ENCODE measurements at places on chromosomes 16 and 17.

DNA sequence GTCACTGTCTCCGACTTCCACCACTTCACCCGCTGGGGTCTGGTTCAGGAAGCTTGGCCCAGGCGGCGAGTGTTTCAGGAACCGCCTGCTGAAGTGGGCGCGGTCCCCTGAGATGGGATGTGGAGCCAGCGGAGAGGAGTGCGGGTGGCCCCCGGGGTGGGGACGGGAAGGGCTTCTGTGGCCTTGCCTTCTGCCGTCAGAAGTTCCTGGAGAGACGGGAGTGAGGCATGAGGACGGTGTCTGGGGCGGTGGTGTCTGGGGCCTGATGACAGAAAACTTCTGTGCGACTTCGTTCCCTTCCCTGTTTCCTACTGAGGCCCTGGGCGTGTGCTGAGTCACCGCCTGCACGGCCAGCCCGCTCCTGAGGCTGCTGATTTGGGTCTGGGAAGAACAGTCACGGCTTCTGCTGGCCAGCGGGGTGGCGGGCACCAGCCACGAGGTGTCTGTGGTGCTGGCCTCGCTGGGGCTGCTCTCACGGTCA lies 12.3 kb upstream of the NLRC3 start:
- DNase-seq, result no peak

- no peak for DNase-seq
Observed at GRCh38 chr16:4092547-4093265, 23.5 kb downstream of the ADCY9 start.

- no peak for DNase-seq
Observed at GRCh38 chr17:30132615-30133014, 16.0 kb downstream of the NSRP1 start.

GRCh38 chr16:11025120-11025531 lies 80.8 kb downstream of the CLEC16A start:
- no peak for DNase-seq

GRCh38 chr17:11668618-11669017 lies 70.3 kb downstream of the DNAH9 start:
- no peak for DNase-seq

DNA sequence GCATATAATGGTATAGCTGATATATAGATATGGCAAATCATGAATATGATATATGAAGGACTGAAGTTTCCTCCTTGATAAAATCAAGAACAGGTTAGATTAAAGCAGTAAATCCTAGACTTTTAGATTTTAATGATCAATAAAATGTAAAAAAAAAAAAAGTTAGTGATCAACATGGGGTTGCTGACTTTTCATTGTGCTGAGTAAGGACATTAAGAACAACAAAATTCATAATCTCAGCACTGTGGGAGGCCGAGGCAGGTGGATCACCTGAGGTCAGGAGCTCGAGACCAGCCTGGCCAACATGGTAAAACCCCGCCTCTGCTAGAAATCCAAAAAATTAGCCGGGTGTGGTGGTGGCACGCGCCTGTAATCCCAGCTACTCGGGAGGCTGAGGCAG lies 10.4 kb upstream of the CHD3 start:
- no peak for DNase-seq

- DNase-seq, result no peak
Observed at GRCh38 chr17:10716218-10716617, 13.6 kb downstream of the TMEM220 start.

DNA sequence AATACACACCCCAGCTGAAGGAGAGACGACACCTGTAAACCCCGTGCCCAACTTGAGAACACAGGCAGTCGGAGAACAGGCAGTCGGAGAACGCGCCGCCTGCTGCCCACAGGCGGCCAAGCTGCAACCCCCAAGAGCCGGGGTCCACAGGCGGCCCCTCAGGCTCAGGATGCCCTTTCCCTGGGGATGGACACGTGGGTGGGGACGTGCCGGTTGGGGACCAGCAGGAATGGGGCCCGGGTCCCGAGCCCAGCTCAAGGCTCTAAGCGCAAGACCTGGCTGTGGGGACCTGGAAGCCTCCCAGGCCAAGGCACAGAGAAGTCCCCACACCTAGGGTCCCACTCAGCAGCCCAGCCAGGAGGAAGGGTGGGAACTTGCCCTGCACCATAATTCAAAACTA lies 79.5 kb upstream of the GNG13 start:
- DNase-seq, result no peak

GRCh38 chr17:55437159-55437605 lies 15.5 kb upstream of the MMD start:
- DNase-seq, result no peak

- peak; percentile 73 for DNase-seq
Observed at GRCh38 chr16:87060034-87060986, 256.9 kb downstream of the C16orf95 start.

- DNase-seq, result peak; percentile 11
Observed at GRCh38 chr16:74034862-74035261, 261.8 kb upstream of the PSMD7 start.

DNA sequence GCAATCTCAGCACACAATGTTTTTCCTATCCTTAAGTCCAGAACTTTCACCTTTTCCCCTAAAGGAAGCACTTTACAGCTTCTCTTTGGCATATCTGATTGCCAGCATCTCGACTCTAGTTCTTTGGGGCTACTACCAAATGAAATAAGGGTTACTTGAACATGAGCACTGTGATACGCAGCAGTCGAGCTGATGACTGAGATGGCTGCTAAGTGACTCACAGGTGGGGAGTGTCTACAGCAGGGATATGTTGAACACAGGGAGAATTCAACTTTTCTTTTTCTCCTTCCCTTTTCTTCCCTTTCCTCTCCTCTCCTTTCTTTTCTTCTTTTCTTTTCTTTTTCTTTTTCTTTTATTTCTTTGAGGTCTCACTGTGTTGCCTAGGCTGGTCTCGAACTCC lies 334.8 kb downstream of the MAF start:
- DNase-seq, result no peak

- no peak for DNase-seq
Observed at GRCh38 chr16:86389566-86390328, 120.6 kb upstream of the FOXF1 start.

DNA sequence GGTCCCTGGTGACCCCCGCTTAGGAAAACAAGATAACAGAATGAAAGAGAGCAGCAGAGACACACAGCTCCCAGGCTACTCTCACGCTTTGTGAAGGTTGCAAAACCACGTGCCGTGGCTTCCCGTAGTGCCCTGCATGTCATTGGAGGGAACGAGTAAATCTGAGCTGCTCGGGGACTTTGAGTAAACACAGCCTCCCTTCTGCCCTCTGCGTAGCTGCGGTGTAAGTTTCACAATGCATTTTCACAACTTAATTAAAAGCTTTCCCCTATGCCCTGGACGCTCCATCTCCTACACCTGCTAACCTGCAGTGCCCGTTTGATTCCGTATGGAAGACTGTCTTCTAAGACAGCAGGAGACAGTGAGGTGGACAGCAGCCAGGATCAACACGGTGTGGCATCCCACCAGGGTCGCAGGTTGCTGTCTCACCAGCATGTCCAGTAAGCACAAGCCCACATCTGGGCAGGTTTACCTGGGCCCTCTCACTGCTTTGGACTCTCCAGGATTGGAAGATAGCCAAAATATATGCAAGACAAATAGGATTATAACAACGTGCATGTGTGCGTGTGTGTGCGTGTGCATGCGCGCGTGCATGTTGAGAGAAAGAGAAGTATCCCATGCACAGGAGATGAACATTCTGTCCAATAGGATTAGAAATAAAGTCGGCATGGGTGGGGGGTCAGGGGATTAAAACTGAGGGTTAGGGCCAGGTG lies 116.4 kb upstream of the RCVRN start:
- peak; percentile 20 for DNase-seq

GRCh38 chr16:24536671-24537070 lies 2.7 kb upstream of the RBBP6 start:
- DNase-seq, result no peak

- DNase-seq, result no peak
Observed at GRCh38 chr17:55852734-55853133, 101.9 kb downstream of the PCTP start.

GRCh38 chr16:72884037-72884436 lies 163.9 kb downstream of the ZFHX3 start:
- peak; percentile 56 for DNase-seq

- DNase-seq, result no peak
Observed at GRCh38 chr17:61294286-61294685, 105.4 kb upstream of the TBX2 start.

- DNase-seq, result no peak
Observed at GRCh38 chr16:68446681-68447652, 1.3 kb downstream of the SMPD3 start.

DNA sequence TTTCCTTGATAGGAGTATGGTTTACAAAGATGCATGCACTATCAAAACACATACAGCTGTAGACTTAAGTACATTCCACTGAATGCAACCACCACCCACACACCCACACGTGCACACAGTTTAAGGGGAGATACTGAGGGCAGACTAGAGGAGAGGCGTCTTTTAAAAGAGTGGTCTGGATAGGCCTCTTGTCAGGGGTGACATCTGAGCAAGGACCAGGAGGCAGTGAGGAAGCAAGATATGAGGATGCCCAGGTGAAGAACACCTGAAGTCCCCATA lies 12.6 kb downstream of the MPHOSPH6 start:
- no peak for DNase-seq

GRCh38 chr17:36095992-36096391 lies 6.0 kb upstream of the CCL3 start:
- DNase-seq, result no peak

GRCh38 chr17:73956595-73957465 lies 246.6 kb upstream of the RPL38 start:
- no peak for DNase-seq

- no peak for DNase-seq
Observed at GRCh38 chr17:7626956-7627249, 718 bp downstream of the SAT2 start.

- peak; percentile 27 for DNase-seq
Observed at GRCh38 chr16:1413684-1414531, 596 bp downstream of the UNKL start.

DNA sequence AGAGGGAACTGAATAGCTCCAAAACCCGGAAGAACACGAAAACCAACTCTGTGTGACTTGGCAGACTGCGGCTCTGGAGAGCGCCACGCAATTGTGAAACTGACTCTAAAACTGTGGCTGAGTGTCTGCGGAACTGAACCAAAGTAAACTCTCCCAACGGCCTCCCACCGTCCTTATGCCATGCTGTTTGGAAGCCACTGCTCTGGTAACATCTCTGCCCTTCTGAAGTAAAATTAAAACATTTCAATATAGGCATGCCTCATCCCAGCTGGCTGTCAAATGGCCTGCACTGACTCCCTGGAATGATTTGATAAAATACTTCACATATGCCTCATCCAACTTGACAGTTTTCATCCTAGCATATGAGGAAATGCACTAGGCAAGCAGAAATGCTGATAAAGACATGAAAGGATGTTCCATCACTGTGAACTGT lies 70.2 kb downstream of the PARN start:
- no peak for DNase-seq

DNA sequence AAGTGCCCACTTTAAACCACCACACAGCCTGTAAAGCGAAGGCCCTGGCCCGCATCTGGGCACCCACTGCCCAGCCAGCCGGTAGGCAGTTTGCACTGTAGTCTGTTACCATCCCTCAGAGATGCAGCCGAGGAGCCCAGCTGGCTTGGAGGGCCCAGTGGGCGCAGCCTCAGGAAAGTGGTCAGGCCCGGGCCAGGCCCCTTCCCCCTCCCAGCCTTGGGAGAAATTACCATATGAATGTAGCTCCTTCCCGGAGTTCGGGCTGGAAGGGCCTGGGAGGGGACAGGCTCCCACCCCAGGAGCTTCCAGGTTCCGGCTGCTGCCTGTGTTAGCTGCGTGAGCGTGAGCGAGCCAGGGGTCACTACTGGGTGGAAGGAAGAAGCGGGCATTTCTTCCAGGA lies 325.4 kb downstream of the SEC14L1 start:
- DNase-seq, result no peak

GRCh38 chr16:47966325-47966724 lies 189.5 kb downstream of the ABCC12 start:
- no peak for DNase-seq
